Activated T-helper 1 cell treated with anti-CD3 and anti-CD28 coated beads, Interleukin-2, amount 50 U/mL, for 16 hours (primary cell): ENCODE measurements at places on chromosomes 4 and X.

GRCh38 chr4:105181259-105181658 is 34.6 kb downstream of the TET2 start:
- DNase-seq = no peak

GRCh38 chr4:6951880-6952381 is 42.3 kb downstream of the TBC1D14 start:
- DNase-seq = no peak

DNA sequence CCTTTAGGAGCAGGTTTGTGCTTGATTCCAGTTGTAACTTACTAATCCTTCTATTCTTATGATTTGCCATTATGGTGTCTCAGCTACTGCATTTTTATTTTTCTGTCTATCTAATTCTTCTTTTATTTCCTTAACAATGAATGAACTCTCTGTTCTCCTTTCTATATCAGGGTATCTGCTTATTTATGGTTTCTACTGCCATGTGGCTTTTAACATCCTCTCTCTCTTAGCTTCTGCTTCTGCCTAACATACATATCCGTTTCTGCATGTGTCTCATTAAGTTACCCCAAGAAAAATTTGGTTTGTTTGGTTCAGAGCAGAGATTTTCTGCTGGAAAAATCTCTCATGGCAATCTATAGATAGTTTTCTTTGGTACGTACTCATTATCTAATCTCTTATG is 614.4 kb downstream of the RPA4 start:
- DNase-seq = no peak

- DNase-seq = no peak
These were observed 107.5 kb downstream of the SLC2A9 start for GRCh38 chr4:9913846-9914245.

DNA sequence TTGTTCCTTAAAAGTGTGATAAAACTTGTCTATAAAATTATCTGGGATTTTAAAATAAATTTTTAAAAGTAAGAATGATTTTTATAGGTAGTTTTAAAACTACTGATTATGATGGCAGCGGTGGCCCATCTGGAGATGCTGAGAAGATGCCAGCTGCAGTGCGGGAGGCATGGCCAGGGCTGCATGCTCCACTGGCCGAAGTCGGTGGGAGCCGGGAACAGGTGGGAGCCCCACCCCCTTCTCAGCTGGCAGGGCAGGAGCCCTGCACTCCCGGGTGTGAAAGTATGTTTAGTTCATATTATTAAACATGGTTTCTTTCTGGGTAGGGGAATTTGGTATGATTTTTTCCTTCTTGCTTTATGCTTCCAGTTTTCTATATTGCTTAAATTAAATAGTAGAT is 63.8 kb downstream of the CORIN start:
- DNase-seq = no peak

DNA sequence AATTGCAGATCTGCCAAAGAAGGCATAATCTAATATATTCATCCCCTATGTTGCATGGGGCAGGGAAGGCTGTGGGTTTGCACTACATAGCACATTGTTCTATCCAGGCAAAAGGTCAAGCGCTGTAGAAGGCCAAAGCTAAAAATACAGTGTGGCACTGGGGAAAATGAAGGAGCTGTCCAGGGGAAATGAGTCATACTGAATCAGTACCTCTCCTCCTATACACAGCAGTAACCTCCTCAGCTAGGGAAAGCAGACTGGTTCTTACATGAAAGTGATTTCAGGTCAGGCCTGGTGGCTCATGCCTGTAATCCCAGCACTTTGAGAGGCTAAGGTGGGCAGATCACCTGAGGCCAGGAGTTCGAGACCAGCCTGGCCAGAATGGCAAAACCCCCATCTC is 31.0 kb upstream of the SLC25A4 start:
- no peak for DNase-seq

GRCh38 chrX:42869659-42870476 is 91.9 kb upstream of the PPP1R2C start:
- DNase-seq = no peak

GRCh38 chr4:94595013-94595412 is 143.3 kb downstream of the PDLIM5 start:
- no peak for DNase-seq

- no peak for DNase-seq
These were observed 205.4 kb downstream of the SHROOM3 start for GRCh38 chr4:76640353-76640910.

DNA sequence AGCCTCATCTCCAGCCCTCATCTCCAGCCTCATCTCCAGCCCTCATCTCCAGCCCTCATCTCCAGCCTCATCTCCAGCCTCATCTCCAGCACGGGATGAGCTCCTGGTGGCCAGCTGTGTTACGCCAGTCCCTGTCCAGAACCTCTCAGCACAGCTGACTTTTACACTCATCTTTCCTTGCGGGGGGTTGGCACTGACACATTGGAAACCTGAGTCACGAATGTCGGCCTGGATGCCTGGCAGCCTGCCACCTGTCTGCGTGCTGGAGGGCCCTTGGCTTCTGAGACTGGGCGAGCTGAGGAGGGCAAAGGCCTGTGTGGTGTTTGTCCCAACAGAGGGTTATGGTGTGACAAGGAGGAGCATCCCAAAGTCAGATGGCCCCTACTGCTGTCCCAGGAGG is 66.1 kb upstream of the HGFAC start:
- no peak for DNase-seq

DNA sequence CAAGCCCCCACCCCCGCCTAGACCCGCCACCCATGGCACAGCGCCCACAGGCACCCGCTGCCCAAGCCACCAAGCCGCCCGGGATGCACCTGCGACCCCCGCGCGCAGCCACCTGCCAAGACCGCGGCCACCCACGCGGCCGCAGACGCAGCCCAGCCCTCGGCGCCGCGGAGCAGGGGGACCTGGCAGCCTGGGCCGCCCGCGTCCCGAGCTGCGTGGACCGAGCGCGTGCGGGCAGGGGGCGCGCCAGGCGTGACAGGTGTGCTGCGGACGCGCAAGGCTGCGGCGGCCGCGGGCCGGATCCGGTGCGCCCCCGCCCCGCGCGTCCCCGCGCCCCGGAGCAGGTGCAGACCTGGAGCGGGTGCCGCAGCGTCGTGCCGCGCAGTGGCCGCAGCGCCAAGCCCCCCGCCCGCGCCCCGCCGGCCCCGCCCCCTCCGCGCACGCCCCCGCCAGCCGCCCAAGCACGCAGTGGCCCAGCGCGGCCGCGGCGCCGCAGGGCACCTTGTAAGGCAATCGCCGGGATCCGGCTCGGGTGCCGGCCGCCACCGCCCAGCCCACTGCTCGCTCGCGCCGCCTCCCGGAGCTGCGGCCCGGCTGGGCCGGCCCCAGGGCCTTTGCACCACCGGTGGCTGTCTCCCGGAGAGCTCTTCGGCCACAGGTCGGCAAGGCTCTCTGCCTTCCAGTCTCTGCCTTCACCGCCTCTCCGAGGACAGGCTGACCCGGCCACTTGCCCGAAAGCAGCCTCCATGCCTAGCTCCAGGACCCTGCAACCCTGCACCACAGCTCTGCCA is at the start of gene PNCK:
PNCK (minus strand) TSS at position 386 of the 791 bp plus-strand sequence. CDS start 737 bp downstream, outside the sequence.
- no peak for DNase-seq

DNA sequence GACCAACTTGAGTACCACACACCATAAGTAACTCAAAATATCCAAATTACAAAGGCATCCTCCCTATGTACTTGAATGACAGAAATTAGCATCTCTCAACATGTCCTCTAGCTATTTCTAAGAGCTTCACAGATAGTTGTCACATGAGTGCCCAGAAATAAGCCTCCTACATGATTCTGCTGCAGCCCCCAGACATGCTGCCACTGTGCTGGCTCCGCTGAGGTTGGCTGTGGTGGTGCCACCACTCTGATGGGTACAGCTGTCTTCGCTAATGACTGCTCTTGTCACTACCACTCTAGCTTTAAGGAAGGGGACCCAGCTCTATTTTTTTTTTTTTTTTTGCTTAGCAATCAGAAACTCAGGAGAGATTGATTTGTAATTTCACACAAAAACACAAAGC is 256.0 kb downstream of the GRXCR1 start:
- no peak for DNase-seq

GRCh38 chr4:107793996-107794395 is 30.7 kb upstream of the SGMS2 start:
- no peak for DNase-seq

DNA sequence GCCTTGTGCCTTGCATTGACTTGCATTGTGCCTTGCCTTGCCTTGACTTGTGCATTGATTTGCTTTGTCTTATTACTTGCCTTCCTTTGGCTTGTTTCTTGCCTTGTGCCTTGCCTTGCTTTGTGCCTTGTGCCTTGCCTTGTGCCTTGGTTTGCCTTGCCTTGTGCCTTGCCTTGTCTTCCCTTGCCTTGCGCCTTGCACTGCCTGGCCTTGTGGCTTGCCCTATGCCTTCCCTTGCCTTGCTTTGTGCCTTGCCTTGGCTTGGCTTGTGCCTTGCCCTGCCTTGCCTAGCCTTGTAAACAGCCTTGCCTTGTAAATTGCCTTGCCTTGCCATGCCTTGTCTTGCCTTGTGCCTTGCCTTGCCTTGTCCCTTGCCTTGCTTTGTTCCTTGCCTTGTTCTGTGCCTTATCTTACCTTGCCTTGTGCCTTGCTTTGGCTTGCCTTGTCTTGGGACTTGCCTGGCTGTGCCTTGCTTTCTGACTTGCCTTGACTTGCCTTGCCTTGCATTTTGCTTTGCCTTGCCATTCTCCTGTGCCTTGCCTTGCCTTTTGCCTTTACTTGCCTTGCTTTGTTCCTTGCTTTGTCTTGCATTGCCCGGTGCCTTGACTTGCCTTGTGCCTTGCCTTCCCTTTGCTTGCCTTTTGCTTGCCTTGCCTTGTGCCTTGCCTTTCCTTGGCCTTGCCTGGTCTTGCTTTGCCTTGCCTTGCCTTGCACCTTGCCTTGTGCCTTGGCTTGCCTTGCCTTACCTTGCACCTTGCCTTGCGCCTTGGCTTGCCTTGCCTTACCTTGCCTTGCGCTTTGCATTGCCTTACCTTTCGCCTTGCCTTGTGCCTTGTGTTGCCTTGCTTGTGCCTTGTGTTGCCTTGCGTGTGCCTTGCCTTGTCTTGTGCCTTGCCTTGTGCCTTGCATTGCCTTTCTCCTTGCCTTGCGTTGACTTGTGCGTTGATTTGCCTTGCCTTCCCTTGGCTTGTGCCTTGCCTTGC is 97.5 kb downstream of the TAB3 start:
- no peak for DNase-seq

- DNase-seq = no peak
These were observed 64.6 kb downstream of the ANAPC4 start for GRCh38 chr4:25441519-25442117.

DNA sequence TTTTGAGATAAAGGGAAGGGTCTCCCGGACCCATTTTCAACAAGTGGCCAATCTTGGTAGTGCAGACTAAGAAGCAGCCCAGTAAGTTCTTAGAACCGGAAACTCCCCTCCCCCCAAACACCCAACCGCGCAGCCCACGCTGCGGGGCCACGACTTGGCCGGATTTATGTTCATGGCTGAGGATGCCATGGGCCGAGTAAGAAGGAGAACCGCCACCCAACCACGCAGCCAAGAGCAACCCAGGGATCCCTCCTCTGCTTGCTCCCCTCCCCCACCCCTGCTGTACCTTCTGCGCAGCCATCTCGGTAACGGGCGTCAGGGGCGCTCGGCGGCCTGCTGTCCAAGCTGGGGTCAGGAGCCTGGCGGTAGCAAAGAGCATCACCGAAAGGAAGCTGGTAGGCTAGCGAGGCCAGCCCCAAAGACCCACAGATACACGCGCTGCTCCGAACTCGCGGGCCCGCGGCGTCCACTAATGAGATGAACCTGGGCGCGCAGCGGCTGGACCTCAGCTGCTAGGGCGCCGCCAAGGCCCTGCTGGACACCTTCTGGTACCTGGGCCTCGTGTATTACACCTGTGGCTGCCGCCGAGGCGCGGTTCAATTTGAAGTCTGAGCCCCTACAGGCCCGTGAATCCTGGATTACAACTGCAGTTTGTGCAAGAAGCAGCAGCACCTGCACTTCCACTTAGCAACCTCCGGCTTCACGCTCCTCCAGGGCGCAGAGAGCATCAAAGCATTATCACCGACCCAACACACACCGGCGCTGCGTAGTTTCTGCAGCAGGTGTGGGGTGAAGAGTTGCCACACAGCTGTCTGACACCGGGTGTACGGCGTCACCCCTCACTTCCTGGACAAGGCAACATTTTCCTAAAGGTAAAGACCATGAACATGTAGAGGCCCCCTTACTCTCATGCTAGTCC is 63.4 kb downstream of the NUDT10 start:
- DNase-seq = peak; percentile 16

DNA sequence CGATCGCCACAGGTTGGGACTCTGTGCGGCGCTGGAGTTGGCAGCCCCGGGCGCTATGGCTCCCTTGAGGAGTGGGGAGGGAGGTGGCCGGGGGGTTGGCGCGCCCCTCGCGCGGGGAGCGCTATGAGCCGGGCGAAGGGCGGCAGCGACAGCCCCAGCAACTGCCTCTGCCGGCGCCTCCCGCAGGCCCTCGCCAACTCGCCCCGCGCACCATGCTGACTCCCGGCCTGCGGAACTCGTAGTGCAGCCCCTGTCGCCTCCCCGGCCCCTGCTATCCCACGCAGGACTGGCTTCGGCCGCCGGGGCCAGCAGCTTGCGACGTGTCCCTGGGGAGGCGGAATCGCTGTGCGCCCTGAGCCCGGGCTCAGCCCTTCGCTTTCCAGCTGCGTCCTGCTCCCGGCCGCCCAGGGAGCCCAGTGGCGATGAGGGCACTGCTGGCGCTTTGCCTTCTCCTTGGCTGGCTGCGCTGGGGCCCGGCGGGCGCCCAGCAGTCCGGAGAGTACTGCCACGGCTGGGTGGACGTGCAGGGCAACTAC is 415 bp downstream of the SHISA3 start:
- DNase-seq = no peak

DNA sequence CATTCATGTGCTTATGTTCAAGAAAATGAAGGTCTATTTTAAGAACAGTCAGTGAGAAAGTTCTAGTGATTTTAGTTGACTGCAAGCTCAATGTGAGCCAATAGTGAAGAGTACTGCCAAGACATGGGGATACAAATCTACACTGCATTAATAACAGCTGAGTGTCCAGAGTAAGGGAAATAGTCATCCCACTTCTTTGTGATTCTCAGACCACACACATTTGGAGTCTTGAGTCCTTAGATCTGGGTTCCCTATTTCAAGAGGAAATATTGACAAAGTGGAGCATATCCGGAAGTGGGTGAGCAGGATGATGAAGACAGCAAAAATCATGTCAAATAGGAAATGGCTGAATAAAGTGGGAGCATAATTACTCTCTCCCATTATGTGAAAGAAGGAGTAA is 171.1 kb downstream of the LARP7 start:
- no peak for DNase-seq

DNA sequence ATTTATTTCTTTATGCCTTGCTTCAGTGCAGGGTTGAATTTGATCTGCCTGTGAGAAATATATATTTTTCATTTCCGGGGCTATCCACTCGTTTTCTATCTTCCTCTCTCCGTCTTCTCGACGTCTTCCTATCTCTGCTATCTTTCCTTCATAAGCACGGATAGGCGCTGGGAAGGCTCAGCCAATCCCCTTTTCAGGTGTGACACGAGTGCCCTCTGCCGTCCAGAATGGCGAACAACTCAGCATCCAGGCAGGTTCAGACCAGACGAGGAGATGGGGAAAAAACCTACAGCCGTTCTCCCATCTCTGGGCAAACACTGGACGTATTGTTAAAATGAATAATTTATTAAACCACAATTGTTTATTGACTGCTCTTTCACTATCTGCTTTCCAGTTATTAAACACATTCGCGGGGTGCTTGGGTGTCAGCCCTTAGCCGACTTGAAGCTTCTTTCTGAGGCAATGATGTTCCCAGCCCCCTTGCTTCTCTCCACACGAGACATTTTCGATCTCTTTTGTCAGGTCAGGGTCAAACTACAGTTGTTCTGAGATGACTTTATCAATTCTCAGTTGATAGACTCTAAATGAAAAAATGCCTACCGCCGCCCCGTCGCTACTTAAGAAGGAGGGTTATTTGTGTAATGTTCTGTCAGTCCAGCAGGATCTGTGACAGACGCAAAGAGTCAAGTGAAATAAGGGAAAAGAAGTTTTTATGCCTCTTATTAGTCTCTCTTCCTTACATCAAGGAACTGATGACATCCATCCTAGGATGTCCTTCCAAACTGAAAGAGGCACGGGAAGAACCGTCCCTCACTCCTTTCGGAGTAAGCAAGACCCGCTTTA is 96.3 kb upstream of the NOCT start:
- DNase-seq = no peak
